ENCODE measurements at places on chromosomes 16 and 17.

- peak; percentile 30 for DNase-seq
Observed at GRCh38 chr16:19645557-19645981, 72.5 kb downstream of the KNOP1 start.

- no peak for DNase-seq
Observed at GRCh38 chr16:2425008-2425518, 4.2 kb upstream of the CCNF start.

DNA sequence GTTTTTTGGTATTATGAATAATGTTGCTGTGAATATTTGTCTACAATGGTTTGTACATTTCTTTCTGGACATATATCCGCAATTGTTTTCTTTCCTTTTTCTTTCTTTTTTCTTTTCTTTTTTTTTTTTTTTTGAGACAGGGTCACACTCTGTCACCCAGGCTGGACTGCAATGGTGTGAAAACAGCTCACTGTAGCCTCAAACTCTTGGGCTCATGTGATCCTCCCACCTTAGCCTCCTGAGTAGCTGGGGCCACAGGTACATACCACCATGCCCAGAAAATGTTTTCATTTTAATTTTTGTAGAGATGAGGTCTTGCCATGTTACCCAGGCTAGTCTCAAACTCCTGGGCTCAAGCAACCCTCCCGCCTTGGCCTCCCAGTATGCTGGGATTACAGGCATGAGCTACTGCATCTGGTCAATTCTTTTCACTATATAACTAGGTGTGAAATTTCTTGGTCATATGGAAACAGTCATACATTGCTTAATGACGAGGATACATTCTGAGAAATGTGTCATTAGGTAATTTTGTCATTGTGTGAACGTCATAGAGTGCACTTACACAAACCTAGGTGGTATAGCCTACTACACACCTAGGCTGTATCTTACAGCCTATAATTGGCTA is 15.2 kb downstream of the IL21R start:
- DNase-seq, result no peak

GRCh38 chr17:72691017-72691416 is 401.5 kb downstream of the SLC39A11 start:
- DNase-seq, result no peak

DNA sequence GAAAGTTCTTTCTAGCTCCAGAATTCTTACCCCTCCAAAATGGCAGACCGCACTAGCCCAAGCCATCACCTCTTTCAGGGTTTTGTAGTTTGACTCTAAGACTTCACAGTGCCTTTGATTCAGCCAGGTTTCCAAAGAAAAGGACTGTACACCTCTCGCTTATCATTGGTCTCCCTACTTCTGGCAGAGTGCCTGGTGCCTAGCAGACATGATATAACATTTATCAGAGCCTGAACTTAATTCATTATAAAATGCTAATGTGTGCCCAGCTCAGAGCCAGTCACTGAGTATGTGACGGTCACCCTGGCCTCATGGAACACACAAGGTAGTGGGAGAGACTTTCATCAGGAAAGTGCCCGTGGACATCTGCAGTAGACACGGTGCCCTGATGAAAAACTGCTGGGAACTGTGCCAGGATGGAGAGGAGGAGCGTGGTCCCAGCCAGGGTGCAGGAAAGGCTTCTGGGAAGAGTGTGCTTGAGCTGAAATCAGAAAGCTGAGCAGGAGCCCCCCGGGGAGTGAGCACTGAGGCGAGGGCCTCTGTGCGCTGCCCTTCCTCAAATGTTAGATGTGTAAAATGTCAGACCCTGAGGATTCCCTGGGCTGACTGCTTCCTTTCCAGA is 34.3 kb upstream of the LGALS9 start:
- no peak for DNase-seq

GRCh38 chr16:9053006-9053601 is 38.3 kb upstream of the HAPSTR1 start:
- DNase-seq, result peak; percentile 88

DNA sequence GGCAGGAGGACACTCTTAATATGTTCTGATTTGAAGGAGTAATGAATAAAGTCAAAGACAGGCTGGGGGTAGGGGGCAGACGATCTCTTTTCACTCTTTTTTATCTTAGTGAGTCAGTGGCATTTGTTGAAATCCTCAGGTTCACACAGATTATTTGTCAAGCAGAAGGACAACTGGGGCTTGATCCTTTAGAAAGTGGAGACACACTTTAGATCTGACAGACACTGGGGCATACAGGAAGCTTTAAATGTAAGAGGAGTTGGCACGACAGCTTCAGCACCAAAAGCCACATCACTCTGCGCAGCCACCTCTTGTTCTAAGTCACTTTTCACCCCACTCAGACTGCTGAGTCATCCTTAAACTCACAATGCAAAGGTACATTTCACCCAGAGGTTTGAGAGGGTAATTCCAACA is 121.5 kb downstream of the STXBP4 start:
- peak; percentile 4 for DNase-seq

- no peak for DNase-seq
Observed at GRCh38 chr16:717450-718245, 2.7 kb downstream of the METRN start.

GRCh38 chr17:71942626-71943025 is 178.2 kb upstream of the SOX9 start:
- DNase-seq, result no peak

DNA sequence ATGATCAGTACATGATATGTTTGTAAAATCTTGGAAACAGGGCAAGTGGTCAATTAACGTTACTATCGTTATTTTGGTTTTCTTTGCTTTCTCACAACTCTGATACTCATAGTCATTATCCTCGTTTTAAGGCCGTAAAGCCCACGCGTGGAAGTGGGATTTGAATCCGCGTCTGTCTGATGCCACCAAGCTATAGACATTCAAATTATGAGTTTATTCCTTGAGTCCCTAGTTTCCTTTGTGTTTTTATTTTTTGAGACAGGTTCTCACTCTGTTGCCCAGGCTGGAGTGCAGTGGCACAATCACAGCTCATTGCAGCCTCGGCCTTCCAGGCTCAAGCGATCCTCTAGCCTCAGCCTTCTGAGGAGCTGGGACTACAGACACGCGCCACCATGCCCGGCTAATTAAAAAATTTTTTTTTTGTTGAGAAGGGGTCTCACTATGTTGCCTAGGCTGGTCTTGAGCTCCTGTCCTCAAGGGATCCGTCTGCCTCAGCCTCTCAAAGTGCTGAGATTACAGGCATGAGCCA is 1.0 kb downstream of the DCTN5 start:
- DNase-seq, result no peak

All from fibroblast of upper back skin (primary cell).